ENCODE measurements at places on chromosomes 5 and 9.

GRCh38 chr5:10861423-10861790 lies 100.4 kb upstream of the DAP start:
- peaks cover 2% of the 10 kb centered on the region for H3K4me1 ChIP-seq
- DNase-seq: no peak
- no peak overlapping the region for H3K4me3 ChIP-seq
- peaks cover 5% of the 10 kb centered on the region for H3K27me3 ChIP-seq

DNA sequence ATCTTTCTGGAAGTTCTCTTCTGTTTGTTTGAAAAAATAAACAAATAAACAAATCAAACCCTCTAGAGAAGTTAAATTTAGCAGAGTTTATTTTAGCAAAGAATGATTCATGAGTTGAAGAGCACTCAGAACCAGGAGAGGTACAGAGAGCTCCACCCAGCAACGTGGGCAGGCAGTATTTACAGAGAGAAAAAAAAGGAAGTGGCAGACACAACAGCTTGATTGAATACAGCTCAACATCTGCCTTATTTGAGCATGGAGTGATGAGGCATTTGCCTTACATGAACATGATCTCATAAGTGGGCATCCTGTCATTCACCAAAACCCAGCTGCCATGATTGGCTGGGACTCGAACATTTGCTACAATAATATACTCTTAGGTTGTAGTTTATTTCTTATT lies 381.6 kb upstream of the ADAMTS16 start:
- H3K27me3 ChIP-seq: no peaks in the 10 kb centered on the region
- H3K4me1 ChIP-seq: no peaks in the 10 kb centered on the region
- no peak overlapping the region for H3K27ac ChIP-seq
- DNase-seq: no peak

GRCh38 chr9:135303280-135303647 lies 176.3 kb upstream of the PPP1R26 start:
- no peaks in the 10 kb centered on the region for H3K4me1 ChIP-seq
- H3K4me3 ChIP-seq: no peak overlapping the region
- H3K36me3 ChIP-seq: no peaks in the 10 kb centered on the region
- H3K27ac ChIP-seq: no peak overlapping the region

DNA sequence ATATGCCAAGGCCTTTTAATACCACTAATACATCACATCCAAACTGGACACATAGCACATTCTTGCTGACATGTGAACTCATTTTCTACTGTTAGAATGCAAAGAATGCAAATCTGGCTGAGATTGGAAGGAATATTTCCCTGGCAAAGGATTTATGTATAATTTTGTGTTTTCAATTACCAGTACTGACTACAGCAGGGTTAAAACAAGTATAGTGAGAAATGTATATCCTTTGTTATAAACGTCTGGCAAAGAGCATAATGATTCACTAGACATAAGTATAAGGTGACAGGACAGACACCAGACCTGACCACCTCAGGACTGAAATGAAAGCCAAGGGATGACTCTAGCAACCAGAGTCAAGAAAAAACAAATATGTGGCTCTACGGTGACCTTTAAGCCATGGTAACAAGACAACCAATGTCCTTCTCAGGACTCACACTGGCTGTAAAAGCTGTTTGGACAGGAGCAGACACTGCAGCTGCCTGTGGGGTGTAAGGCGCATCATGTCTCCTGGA lies 95.0 kb downstream of the MRPS27 start:
- H3K4me1 ChIP-seq: peaks cover 12% of the 10 kb centered on the region
- H3K4me3 ChIP-seq: no peak overlapping the region
- no peak for DNase-seq
- H3K27me3 ChIP-seq: no peaks in the 10 kb centered on the region

- no peak overlapping the region for H3K4me3 ChIP-seq
Observed at GRCh38 chr5:31130676-31131075, 62.8 kb upstream of the CDH6 start.

- H3K27ac ChIP-seq: no peak overlapping the region
- H3K27me3 ChIP-seq: no peaks in the 10 kb centered on the region
- DNase-seq: no peak
- H3K4me3 ChIP-seq: no peak overlapping the region
- H3K4me1 ChIP-seq: peaks cover 5% of the 10 kb centered on the region
Observed at GRCh38 chr9:37969558-37970300, 65.8 kb upstream of the SLC25A51 start.

DNA sequence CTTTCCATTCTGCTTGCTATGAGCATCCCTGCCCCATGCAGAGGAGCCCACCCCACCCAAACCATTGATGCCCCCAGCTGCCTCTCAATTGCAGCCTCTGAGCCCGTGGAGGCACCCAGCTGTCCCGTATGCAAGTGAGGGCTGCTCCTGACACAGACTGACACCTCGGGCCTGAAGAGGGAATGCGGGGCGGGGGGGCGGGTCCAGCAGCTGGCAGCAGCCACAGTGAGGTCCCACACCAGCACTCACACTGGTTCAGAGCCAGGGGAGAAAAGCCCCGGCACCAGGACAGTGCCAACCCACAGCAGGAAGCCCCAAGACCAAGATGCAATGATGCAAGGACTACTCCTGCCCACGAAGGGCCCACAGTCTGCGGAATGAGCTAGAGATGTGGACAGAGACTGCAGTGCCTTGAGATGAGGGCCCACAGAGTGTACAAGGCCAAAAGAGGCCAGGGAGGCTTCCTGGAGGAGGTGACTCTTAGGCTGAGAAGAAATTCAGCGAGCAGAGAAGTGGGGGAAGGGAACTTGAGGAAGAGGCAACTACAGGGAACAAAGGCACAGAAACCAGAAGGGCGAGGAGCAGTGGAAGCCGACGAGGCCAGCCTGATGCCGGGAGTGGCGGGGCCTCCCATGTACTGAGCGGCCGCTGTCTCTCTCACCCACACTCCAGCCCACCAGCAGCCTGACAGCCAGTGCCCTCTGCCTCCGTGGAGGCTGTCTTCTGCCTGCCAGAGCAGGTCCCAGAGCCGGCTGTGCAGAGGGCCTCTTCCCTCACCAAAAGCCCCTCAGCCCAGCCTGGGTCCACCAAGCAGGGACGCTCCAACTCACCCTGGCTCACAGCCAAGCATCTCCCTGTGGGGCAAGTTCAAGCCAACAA lies 9.2 kb downstream of the EEIG1 start:
- H3K4me3 ChIP-seq: peak overlapping the region; percentile 97
- H3K36me3 ChIP-seq: peaks cover 81% of the 10 kb centered on the region
- H3K27ac ChIP-seq: peak overlapping the region; percentile 99

DNA sequence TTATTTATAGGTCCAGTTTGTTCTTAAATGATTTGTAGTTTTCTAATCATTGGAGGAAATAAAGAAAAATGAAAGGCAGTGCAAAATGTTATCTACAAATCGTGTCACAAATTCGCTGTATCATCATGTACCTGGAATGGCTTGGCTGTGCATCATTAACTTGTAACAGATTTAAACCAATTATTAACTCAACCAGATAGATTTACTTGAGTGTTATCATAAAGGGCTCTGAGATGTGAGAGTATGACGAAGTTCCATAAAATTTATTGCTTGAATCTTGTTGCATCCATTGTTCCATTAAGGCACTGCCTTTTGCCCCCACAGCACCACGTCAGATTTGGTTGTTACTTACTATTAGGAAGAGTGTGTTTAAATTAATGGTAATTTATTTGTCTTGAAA lies 23.5 kb downstream of the PCSK5 start:
- no peaks in the 10 kb centered on the region for H3K4me1 ChIP-seq
- H3K27ac ChIP-seq: no peak overlapping the region
- H3K27me3 ChIP-seq: no peaks in the 10 kb centered on the region
- no peak for DNase-seq

GRCh38 chr5:60497706-60498500 lies 202.1 kb downstream of the DEPDC1B start:
- no peaks in the 10 kb centered on the region for H3K27me3 ChIP-seq
- no peak overlapping the region for H3K4me3 ChIP-seq
- DNase-seq: no peak
- no peak overlapping the region for H3K27ac ChIP-seq
- no peaks in the 10 kb centered on the region for H3K36me3 ChIP-seq
- H3K4me1 ChIP-seq: no peaks in the 10 kb centered on the region

GRCh38 chr5:132408456-132408855 lies 38.9 kb downstream of the SLC22A5 start:
- H3K36me3 ChIP-seq: peaks cover 50% of the 10 kb centered on the region
- DNase-seq: no peak
- H3K4me3 ChIP-seq: no peak overlapping the region
- peaks cover 39% of the 10 kb centered on the region for H3K4me1 ChIP-seq

GRCh38 chr5:34439601-34440000 lies 216.5 kb upstream of the RAI14 start:
- H3K27me3 ChIP-seq: peaks cover 6% of the 10 kb centered on the region
- H3K27ac ChIP-seq: no peak overlapping the region
- H3K4me3 ChIP-seq: no peak overlapping the region
- no peaks in the 10 kb centered on the region for H3K4me1 ChIP-seq
- no peaks in the 10 kb centered on the region for H3K36me3 ChIP-seq

- peaks cover 4% of the 10 kb centered on the region for H3K36me3 ChIP-seq
- peak; percentile 78 for DNase-seq
- peaks cover 25% of the 10 kb centered on the region for H3K4me1 ChIP-seq
- no peak overlapping the region for H3K4me3 ChIP-seq
Observed at GRCh38 chr9:109010746-109011145, 2.6 kb downstream of the CTNNAL1 start.

DNA sequence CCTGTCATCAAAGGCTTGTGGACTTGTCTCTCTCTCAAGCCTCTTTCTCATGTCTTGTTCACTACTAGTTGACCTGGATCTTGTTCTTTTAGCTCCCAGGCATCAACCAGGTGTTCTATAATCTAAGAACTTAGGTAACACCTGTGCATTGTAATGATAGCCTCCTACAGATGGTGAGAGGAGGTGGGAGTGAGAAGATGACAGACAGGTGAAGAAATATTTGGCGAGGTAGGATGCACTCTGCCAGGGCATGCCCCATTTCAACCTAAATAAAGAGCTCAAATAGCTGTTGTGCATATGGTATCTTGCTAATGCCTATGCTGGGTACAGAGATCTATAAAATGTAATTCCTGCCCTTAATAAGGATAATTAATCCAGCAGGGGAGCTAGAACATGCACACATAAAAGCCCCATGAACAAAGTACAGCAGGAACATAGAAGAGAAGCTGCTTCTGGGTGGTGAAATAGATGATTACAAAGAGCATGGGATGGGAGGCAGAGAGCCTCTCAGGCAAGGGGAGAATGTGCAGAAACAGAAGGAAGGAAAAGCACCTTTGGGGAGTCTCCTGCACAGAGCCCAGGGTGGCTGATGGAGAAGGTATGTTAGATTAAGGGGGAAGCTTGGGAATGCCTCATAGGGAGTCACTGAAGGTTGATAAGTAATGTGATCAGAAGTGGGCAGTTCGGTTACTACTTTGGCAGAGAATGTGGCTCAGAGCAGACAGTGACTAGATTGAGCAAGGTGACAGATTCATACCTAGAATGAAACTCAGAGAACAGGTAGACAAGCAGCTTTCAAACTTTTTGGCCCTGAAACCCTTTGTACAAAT lies 28.0 kb upstream of the PLIN2 start:
- H3K36me3 ChIP-seq: no peaks in the 10 kb centered on the region
- DNase-seq: no peak
- H3K4me1 ChIP-seq: peaks cover 17% of the 10 kb centered on the region
- H3K4me3 ChIP-seq: no peak overlapping the region

DNA sequence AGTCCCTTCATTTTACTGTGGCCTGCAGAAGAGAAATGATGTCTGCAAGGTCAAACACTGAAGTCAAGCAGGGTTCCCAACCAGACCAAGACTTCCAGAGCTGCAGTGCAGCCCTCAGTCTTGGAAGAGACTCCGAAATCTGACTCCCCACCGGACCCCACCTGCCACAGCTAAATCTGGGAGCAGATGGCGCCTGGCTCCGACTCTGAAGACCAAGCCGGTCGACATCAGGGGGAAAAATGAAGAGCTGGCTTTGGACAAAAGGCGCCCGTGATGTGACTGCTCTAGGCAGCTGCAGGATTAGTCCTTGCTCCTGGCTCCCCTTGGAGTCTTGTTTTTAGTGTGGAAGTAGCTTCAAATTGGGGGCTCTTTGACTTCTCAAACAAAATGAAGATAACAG lies 72.4 kb upstream of the ZNF622 start:
- peaks cover 15% of the 10 kb centered on the region for H3K36me3 ChIP-seq
- no peak for DNase-seq
- H3K27ac ChIP-seq: no peak overlapping the region
- H3K4me3 ChIP-seq: no peak overlapping the region
- H3K4me1 ChIP-seq: peaks cover 28% of the 10 kb centered on the region

- peaks cover 44% of the 10 kb centered on the region for H3K4me1 ChIP-seq
- peak; percentile 73 for DNase-seq
- H3K27ac ChIP-seq: peak overlapping the region; percentile 46
- H3K4me3 ChIP-seq: peak overlapping the region; percentile 63
- peaks cover 18% of the 10 kb centered on the region for H3K36me3 ChIP-seq
Observed at GRCh38 chr9:128192601-128193371, 1.4 kb upstream of the CIZ1 start.

DNA sequence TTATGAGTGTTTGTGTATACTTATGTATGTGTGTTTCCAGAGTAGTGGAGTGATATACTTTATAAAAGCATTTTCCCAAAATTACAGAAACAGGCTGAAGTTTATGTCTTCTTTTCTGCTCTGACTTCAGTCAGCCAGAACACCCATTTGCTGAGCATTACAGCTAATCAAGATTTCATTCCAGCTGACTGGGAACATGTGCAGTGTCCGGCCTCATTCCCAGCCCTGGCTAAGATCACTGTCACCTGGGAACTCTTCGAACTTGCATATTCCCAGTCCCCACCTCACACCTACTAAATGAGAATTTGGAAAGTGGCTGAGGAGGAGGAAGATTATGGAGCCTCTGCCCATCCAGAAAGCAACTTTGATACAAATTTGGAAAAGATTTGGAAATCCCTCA lies 90.8 kb upstream of the PRRC1 start:
- H3K4me1 ChIP-seq: no peaks in the 10 kb centered on the region
- H3K36me3 ChIP-seq: no peaks in the 10 kb centered on the region
- no peak overlapping the region for H3K27ac ChIP-seq
- DNase-seq: no peak

- H3K27ac ChIP-seq: no peak overlapping the region
- H3K4me3 ChIP-seq: no peak overlapping the region
- no peaks in the 10 kb centered on the region for H3K36me3 ChIP-seq
- H3K27me3 ChIP-seq: peaks cover 37% of the 10 kb centered on the region
Observed at GRCh38 chr9:137167277-137167746, 2.5 kb downstream of the LRRC26 start.

DNA sequence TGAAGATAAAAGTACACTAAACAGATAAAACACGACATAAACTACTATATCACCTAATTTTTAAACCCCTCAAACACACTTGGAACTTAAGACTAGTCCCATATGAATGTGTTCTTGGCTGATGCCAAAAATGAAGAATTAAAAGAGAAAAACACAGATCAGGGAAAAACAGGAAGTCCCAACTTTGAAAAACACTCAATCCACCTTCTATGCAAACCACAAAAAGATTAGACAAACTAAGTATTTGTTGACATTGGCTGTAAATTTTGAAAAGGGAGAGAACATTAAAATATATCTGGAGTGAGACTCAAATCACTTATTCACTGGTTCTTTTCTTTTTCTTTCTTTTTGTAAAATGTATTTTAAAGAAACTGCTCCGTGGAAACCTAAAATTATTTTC lies 81.4 kb downstream of the ANKH start:
- DNase-seq: no peak
- H3K36me3 ChIP-seq: peaks cover 3% of the 10 kb centered on the region
- no peak overlapping the region for H3K27ac ChIP-seq
- H3K27me3 ChIP-seq: no peaks in the 10 kb centered on the region
- H3K4me3 ChIP-seq: no peak overlapping the region

GRCh38 chr9:4344946-4345345 lies 45.1 kb upstream of the GLIS3 start:
- peak; percentile 37 for DNase-seq
- H3K27me3 ChIP-seq: no peaks in the 10 kb centered on the region
- H3K4me1 ChIP-seq: peaks cover 7% of the 10 kb centered on the region
- H3K36me3 ChIP-seq: no peaks in the 10 kb centered on the region
- H3K4me3 ChIP-seq: no peak overlapping the region
